Stimulated activated CD4-positive, alpha-beta T cell treated with anti-CD3 and anti-CD28 coated beads, Interleukin-15, amount 100 ng/mL, for 1 hour (primary cell): ENCODE measurements at places on chromosomes 12 and 14.

DNA sequence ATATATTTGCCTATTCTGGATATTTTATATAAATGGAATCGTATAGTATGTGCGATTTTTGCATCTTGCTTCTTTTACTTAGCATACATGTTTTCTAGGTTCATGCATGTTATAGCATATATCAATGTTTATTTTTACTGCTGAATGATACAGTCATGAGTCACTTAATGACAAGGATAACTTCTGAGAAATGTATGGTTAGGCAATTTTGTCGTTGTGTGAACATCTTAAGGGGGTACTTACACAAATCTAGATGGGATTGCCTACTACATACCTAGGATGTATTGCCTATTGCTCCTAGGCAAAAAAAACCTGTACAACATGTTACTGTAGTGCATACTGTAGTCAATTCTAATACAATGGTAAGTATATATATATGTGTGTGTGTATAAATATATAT, 8.8 kb downstream of the USP15 start:
- no peak for DNase-seq

GRCh38 chr12:75954041-75954440, 77.5 kb downstream of the PHLDA1 start:
- no peak for DNase-seq

DNA sequence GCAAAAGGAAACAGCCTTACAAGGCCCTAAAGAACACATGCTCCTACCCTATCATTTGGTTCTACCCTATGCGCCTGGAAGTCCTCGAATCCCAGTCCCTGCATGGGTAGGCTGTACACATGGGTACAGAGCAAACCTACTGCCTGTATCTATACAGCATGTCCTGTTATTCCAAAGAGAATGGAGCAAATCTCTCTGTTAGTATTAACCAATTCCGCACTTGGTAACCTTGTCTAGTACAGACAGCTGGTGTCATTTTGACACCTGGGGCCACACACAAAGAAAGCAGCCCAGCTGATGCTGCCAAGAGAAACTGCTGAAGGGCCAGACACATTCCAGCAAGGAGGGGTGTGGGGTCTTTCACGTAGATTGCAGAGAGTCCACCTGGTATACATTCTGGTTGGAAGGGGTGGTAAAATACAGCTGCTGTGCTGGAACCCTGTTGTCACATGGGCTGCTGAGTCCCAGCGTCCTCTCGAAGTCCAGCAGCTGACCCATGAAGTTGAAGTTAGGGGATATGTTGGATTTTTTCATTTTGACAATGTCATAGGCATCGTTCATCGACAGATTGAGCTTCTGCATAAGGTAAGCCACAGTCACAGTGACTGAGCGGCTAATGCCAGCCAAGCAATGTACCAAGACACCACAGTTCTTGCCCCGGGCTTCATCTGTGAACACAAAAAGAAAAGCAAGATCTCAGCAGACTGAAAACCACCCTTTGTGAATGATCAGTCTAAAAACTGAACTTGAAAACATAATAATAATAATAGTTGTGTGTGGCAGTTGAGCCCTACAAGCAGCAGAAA, 3.2 kb downstream of the DUSP6 start:
- no peak for DNase-seq

- no peak for DNase-seq
Observed at GRCh38 chr12:90015228-90015627, 306.6 kb upstream of the ATP2B1 start.

- no peak for DNase-seq
Observed at GRCh38 chr12:74108729-74109128, 428.9 kb upstream of the ATXN7L3B start.

DNA sequence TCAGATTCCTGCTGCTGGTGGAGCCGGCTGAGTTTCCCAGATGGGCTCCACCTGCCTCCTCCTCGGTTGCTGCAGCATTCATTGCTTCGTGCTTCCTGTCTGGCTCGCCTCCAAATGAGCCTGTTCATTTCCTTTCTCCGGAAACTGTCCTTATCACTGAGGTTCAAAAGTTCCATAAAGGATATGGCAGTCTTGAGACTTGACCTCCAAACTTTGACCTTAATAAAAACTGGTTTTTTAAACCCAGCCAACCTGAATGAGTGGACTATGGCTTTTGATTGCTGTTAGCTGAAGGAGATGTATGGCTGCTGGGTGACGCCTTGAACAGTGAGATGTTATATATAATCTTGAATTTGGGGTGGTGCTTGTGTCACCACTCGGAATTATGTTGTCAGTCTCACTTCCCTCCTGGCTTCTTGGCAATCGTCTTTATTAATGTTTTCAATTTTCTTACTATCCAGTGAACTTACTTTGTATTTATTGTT, 62.7 kb downstream of the RASSF3 start:
- no peak for DNase-seq

GRCh38 chr12:42706321-42706720, 116.8 kb upstream of the PRICKLE1 start:
- no peak for DNase-seq

DNA sequence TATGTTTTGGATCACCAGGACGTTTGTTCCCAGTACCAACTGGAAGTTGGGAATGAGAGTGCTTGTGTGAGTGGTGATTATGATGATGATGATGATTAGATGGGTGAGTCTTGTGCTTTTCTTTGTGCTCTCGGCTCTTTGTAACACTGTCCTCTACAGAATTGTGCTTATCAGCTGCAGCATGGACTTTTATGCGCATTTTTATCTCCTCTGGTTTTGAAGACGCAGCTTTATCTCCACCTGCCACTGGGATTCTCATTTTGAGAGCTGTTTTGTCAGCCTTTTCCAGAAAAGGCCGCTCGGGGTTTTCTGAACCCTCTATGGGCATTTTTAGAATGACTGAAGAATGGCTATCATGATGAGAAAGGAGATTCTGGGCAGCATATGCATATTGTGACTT, 11.5 kb upstream of the KANSL2 start:
- no peak for DNase-seq

DNA sequence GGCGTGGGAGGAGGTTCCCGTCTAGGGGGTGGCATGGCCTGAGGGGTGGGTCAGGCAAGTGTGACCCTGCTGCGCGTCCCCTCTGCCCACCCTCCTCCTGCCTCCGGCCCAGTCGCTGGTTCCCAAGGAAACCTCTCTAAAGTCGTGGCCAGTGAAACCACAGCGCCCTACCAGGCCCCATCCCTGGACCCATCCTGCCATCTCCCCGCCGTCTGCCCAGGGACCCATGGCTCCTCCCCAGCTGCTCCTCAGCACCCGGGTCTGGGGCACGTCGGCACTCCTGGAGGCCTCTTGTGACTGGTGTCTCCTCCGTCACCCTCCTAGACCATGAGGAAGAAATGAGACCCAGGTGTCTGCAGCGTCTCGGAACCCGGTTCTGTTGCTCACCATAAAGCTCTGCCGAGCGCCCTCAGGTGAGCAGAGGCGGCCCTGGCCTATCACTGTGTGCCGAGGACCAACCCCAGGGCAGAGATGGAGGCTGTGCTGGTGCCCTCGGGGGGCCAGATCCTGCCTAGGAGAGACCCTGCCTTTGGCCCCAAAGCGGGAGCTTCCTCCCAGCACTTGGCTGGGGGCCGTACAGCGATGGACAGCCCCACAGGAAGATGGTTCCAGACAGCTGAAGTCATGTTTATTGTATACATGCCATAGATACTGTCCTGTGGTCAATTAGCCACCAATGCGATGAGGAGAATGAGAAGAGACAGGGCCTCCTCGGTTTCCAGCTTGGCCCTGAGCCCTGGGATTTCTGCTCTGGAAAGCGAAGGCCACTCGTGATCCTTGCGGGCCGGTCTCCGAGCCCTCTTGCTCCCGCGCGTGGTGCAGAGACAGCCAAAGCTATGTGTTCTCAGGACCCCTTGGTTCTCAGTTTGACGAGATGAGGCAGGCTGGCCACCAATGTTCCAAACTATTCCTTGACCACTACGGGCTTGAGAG, 222.5 kb upstream of the RTL1 start:
- DNase-seq = no peak

- no peak for DNase-seq
Observed at GRCh38 chr12:106246891-106247673, 738 bp downstream of the CKAP4 start.

- no peak for DNase-seq
Observed at GRCh38 chr12:107446476-107446875, 239.1 kb upstream of the PWP1 start.

GRCh38 chr14:33805593-33805992, 145.3 kb downstream of the EGLN3 start:
- no peak for DNase-seq
